ENCODE measurements at places on chromosomes 4 and X.

DNA sequence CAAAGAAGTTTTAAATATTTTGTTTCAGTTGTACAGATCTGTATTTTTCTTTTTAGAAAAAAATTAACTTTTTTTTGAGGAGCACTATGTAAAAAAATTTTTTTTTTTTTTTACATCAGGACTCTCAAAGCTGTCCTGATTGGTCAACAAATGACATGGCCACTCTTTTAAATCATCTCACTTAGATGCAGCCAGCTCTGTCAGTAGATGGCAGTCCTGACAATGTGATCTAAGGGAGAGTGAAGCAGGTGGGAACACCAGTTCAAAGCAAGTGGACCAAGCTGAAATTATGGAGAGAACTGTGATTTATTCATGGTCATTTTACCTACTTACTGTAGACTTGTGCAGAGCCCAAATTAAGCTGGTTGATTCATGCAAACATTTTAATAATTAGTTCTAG lies 174.7 kb upstream of the GPRIN3 start:
- DNase-seq: no peak

- no peak for DNase-seq
Observed at GRCh38 chrX:20596856-20597255, 330.1 kb upstream of the RPS6KA3 start.

GRCh38 chrX:87338510-87338909 lies 179.1 kb upstream of the KLHL4 start:
- DNase-seq: no peak

DNA sequence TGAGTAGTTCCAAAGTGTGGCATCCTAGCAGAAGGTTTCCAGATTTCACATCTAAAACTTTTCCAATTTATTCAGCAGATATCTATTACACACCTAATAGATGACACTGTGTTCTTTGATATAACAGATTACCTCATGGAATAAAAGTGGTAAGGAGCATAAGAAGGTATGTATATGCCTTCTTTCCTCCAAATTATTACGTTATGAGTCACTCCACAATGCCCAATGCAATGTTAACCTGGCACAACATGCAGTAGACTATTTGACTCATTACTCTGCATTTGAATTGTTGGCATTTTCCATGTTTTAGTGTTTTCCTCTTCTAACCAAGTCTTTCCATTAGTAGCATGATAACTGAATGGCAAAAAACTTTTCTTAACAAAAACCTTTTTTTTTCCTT lies 383.6 kb downstream of the ADGRL3 start:
- no peak for DNase-seq

DNA sequence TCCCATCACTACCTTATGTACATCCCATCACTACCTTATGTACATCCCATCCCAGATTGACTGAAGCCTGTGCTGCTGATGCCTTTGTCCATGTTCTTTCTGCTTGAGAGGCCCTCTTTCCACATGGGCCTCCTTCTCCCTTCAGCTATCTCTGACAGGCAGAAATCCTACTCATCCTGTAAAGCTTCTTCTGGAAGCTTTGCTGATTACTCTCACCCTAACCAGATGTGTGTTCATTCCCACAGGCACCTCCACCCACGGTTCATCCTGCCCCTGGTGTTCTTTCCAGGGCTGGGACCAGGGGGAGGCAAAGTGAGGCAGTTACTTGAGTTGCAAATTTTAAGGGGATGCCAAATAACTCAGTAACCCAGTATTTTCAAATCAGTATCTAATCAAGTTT lies 22.5 kb upstream of the FBXW7 start:
- DNase-seq: no peak

GRCh38 chrX:95949588-95949987 lies 735.1 kb upstream of the DIAPH2 start:
- no peak for DNase-seq

- DNase-seq: no peak
Observed at GRCh38 chrX:29143356-29143755, 556.1 kb downstream of the IL1RAPL1 start.

GRCh38 chr4:35228313-35228712 lies 1016.0 kb downstream of the ARAP2 start:
- no peak for DNase-seq

DNA sequence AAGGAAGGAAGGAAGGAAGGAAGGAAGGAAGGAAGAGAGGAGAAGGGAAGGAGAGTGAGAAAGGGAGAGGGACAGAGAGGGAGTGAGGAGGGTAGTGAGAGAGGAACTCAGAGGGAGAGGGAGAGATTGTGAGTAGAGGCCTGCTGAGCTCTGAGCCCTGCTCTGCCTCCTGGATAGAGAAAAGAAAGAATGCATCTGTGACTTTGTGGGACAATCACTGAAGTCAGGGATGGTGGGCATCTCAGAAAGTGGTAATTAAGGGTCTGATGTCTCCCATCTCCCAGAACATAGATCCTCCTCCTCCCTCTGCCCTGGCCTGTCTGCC lies 142.9 kb upstream of the BANK1 start:
- DNase-seq: no peak

- no peak for DNase-seq
Observed at GRCh38 chr4:28225689-28226353, 1365.2 kb downstream of the STIM2 start.

GRCh38 chrX:9988762-9989161 lies 21.6 kb downstream of the CLDN34 start:
- no peak for DNase-seq

DNA sequence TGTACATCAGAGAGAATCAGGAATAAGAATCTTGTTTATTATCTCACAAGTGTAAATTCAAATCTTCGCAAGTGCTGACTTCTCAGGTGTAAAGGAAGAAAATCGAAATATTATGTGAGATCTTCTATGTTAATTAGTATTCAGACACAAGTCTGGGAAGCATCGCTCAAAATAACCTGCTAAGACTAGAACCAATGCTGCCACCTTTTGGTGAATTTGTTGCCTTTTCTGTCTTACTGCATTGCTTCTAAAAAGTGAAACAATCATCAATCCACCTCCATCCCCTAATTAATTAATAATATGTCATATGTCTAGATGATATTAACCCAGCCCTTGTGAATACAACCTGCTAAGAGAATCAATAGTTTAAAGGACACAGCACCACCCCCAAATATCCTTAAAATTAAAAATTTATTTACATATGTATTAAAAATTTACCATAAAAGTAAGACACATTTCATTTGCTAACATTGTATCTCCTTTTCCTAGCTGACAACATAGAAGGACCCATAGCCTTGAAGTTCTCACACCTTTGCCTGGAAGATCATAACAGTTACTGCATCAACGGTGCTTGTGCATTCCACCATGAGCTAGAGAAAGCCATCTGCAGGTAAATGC lies 3.5 kb downstream of the EPGN start:
- DNase-seq: no peak

- DNase-seq: peak; percentile 41
Observed at GRCh38 chr4:108168160-108168670, 517 bp downstream of the LEF1 start.

GRCh38 chr4:121706595-121707021 lies 9.8 kb upstream of the ANXA5 start:
- no peak for DNase-seq

DNA sequence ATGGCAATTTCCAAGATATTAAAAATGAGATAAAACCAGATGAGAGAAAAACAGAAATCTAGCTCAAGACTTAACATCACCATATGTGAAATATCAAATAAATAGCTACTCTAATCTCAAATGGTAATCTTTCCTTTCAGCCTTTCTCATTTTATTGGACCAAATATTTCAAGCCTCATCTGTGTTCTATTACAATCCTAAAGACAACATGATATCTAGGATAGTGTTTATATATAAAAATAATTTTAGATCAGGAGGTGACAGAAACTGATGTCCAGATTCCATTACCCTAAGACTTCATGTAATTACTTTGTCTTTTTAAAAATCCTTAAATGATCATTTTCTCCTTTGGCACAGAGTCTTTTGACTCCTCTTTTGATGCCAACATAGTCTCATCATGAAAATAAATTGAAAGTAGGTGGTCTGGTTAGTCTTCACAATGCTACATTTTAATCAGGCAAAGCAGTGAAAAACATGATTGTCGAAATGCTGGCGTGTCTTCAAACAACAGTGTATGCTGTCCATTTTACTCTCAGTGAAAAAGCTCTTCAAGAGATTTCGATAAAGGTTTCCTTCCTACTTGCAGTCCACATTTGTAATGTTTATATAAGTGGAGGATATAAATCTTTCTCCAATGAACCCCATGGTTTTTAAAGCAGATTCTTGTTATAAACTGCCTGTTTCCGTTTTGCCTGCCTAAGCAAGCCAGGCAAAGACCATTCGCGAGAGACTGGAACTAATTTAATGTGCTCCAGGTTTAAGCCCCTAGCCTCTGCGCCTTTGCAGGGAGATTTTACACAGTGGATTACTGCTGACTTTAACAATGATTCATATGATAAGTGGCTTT lies 169.8 kb downstream of the SCFD2 start:
- no peak for DNase-seq

GRCh38 chrX:138763761-138764160 lies 52.2 kb upstream of the FGF13 start:
- DNase-seq: no peak

DNA sequence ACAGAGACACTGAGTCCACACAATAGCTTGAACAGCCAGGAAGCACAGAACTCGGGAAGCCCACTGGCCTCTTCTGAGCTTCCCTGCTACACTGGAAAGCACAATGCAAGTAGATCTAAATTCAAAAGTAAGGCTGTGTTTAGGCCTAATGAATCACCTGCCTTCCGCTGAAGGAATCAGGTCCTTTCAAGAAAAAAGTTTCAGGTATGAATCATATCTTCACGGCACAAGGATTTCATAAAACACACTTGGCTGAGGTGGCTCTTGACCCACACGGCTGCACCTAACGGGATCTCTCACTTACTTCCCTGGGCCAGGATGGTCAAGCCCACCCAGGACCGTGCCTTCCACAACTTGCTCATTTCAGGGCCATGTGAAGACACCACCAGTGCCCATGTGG lies 59.3 kb downstream of the IRF2 start:
- no peak for DNase-seq

DNA sequence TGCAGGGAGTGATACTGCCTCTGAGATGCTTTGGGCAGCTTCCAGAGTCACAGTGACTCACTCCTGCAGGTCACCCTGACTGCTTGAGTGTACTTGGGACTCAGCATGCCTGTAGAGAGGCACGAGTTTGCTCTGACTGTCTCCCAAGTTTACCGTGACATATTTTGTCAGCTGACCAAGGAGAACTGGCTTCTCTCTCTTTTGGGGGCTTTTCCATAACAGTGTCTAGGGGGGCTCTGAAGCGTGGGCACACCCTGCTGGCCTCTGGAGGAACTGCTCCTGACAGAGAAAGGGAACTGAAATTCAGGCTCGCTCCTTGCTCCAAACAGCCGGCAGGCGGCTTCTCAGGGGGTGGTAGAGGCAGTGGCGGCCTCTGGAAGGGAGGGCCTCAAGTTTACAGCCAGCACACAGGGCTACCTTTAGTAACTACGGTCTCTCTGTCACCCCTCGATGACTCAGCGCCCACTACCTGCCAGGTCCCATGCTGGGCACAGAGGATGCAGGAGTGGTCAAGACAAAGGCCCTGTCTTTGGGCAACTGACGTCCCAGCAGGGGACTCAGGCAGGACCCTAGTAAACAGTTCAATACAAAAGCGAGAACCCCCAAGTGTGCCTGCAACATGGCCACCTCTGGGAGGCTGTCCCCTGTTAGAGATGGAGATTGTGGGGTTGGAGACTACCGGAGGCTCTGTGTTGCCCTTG lies 17.8 kb downstream of the ZNF185 start:
- no peak for DNase-seq

GRCh38 chrX:84956304-84956703 lies 47.4 kb upstream of the APOOL start:
- DNase-seq: no peak

DNA sequence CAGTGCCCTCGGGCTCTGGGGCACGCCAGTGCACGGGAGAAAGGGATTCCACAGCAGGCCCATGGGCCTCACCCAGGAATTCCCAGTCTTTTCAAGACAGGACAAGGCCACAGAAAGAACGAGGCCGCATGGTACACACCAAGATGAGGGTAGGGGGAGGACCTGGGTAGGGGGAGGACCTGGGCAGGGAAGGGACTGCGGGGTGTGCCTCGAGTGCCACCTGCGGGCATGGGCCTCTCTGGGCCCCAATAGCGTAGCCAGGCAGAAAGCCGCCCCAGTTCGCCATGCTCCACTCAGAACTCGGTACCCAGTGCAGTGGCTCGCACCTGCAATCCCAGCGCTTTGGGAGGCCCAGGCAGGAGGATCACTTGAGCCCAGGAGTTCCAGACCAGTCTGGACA lies 14.0 kb upstream of the DUSP9 start:
- DNase-seq: no peak

DNA sequence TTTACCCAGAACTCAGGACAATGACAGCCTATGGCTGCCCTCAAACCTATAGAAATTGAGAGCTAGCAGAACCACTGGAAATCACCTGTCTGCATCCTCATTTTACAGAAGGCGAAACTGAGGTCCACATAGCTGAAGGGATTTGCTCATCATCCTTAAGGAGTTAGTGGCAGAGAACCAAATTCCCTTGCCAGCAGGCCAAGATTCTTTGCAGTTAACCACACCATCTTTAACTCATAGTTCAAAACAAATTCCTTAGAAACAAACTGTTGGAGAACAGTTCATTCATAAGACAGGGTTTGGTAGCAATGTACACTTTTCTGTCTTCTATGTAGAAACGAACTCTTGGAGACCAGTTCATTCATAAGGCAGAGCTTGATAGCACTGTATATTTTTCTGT lies 37.9 kb upstream of the RAP2C start:
- DNase-seq: no peak

- no peak for DNase-seq
Observed at GRCh38 chr4:111198446-111198845, 575.6 kb upstream of the PITX2 start.

- no peak for DNase-seq
Observed at GRCh38 chrX:148649145-148649795, 148.9 kb downstream of the AFF2 start.

GRCh38 chrX:22134681-22135080 lies 102.6 kb downstream of the PHEX start:
- no peak for DNase-seq

DNA sequence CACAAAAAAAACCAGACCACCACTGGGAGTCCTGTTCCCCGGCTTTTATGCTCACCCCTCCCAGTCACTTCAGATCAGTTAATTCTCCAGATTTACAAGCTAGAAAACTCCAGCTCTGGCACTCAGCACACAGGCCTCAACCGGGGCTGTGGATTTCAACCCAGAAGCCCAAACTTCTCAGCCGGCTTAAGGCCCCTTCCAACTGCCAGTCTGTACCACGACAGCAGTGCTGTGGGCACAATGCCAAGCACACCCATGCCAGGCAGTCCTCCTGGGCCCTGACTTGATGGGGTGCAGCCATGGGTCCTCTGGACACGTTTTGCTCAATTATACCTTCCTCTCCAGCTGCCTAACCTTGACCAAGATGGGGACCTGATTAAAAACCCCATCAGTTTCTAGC lies 12.2 kb downstream of the SOD3 start:
- DNase-seq: no peak

Data from activated naive CD4-positive, alpha-beta T cell treated with anti-CD3 and anti-CD28 coated beads, Interleukin-2, amount 50 U/mL, for 16 hours (primary cell).